ENCODE measurements at places on chromosomes 3 and 15.

- peak; percentile 77 for DNase-seq
These were observed 3.5 kb downstream of the BTBD1 start for GRCh38 chr15:83063551-83063950.

DNA sequence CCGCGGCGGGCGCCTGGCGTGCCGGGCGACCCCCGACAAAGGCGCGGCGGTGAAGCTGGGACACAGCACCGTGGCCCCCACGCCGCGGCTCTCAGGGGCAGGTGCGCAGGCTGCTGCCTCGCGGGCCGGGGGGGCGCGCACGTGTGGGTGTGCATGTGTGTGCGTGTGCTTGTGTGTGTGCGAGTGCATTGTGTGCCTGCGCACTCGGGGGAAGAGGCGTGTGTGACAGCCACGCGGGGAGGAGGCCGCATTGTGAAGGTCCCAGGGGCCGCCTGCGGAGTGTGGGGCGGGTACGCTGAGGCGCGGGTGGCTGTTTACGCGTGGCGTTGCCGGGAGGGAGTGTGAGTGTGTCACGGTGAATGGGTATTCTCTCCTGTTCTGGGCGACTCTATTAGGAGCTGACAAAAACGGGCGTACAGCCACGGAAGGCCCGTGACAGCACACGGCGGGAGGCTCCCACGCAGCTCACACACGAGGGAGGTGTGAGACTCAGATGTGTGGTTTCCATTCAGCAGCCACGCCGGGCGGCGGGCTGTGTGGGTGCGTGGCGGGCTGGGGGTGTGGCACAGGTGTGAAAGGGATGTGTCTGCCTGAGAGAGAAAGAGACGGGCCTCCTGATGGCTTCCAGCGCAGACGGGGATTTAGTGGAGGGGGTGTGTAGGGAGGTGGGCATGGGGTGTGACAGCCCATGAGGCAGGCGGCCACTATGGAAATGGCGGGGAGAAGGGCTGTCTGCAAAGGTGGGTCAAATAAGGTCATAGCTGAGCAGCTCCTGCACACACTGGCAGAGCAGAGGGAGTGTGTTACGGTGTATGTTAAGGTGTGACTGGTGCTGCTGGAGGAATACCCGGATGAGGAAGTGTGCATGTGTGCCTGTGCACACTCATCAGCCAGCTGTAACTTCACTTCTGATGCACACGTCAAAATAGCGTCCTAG lies 750 bp downstream of the PODXL2 start:
- peak; percentile 44 for DNase-seq

DNA sequence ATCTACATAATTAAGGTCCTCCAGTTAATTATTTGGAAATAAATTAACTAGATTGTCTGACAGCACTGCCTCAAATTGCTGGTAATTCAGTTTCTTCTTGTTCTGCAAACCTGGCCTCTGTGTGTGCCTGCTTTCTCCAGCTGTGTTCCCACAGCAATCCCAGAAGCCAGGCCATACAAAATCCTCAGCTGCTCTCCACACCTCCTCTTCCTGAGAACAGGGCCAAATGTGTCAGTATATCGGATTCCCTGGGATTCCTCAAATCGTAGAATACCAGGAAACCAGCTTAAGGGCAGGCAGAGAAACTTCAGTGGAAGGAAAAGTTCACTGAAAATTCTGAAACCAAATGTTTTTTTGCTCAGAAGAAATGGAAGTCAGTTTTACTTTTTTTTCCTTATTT lies 261.4 kb downstream of the ZMAT3 start:
- DNase-seq: no peak

- peak; percentile 26 for DNase-seq
These were observed 244.8 kb downstream of the ALCAM start for GRCh38 chr3:105611304-105612192.

- no peak for DNase-seq
These were observed 42.3 kb downstream of the RSRC1 start for GRCh38 chr3:158152186-158152585.

DNA sequence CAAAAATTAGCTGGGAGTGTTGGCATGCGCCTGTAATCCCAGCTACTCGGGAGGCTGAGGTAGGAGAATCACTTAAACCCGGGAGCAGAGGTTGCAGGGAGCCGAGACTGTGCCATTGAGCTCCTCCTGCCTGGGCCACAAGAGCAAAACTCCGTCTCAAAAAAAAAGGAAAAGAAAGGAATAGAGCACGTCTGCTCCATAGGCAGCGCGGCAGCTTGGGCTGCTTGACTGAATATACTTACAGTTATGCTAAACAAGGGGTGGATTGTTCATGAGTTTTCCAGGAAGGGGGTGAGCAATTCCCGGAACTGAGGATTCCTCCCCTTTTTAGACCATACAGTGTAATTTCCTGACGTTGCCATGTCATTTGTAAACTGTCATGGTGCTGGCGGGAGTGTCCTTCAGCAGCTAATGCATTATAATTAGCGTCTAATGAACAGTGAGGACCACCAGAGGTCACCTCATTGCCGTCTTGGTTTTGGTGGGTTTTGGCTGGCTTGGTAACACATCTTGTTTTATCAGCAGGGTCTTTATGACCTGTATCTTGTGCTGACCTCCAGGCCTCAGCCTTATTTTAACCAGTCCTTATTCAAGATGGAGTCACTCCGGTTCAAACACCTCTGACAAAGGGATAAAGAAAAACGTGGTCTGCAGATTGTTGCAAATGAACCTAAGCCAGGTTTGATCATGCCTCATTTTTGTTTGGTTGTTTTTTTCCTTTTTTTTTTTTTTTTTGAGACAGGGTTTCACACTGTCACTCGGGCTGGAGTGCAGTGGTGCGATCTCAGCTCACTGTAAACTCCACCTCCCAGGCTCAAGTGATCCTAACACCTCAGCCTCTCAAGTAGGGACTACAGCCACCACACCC lies 24.9 kb upstream of the SENP5 start:
- peak; percentile 46 for DNase-seq

DNA sequence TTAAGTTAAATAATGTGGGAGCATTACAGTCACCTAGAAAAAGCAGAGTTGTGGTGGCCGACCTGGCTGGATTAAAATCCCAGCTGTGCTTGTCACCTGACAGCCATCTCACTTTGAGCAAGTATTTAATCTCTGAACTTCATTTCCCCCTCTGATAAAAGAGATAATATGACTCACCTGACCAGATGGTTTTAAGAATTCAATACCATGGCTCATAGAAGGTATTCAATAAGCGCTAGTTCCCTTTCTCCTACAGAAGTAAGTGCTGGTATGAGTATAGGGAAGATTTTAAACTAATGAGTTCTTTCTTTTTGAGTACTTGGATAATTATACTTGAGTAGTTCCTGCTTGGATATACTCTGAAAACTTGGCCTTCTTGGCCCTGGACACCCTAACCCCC lies 325.5 kb downstream of the IL5RA start:
- no peak for DNase-seq

DNA sequence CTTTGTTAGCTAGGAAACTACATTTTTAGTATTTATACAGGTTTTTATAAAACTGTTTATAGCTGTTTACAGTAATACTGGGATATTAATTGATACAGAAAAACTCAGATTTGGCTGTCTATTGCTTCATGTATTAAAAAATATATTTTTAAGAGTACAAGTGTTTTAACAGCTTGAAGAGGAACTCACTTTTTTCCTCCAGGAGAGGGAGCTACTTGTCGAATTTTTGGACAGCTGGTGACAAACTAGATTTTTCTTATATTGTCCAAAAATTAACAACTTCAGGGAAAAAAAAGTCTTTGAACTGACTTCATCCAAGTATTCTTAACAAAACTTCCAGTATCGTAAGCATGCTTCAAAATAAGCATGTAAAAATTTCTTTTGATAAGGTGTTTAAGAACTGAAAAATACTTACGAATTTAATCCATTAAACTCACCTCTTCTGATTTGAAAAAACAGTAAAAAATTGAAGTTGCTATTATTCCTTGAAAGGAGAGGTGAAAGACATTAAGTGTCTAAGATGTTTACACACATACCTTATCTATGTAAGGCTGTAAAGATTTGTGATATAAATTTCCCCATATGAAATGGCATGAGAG lies 4.0 kb downstream of the DIPK2A start:
- DNase-seq: peak; percentile 83

Data from hematopoietic multipotent progenitor cell treated with erythropoietin and hydrocortisone succinate and interleukin-3 and kit ligand, for 4 days (in vitro differentiated cells).